ENCODE measurements at places on chromosomes 1 and 21.

- DNase-seq: no peak
These were observed 14.8 kb upstream of the DIP2A start for GRCh38 chr21:46443910-46444309.

- DNase-seq: no peak
These were observed 140.8 kb downstream of the FMN2 start for GRCh38 chr1:240232530-240232929.

DNA sequence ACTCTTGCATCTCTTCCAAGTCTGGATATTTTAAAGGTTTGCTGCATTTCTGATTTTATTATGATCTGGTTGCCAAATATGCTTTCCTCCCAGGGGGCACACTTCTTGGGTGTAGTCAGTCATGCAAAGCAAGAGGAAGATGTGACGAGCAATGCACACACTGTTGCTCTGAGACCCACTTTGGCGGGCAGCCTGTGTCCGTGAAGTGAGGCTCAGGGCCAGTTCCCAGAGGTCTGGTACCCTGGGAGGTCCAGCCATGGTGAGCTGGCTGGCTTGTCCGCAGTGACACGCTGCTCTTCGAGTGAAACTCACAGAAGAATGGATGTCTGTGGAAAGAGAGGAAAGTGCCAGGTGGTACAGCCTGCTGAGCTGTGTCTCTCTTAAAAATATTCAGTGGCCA lies 52.8 kb upstream of the EDN2 start:
- DNase-seq: no peak

DNA sequence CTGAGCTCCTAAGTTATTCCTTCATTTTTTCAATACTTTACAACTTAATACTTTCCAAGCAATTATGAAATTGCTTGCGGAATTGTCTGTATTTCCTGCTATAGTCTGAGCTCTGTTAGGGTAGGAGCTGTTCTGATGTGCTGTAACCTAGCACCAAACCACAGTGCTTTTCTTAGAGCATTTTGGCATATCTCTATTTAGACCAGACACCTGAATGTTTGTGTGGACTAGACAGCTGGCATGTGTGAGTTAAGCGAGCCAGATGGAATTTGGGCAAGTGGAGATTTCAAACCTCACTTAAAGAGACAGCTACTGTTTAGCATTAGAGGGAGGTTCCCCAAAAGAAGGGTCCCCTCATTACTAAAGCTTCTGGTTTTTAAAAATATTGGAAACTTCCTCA lies 106.1 kb downstream of the RWDD3 start:
- no peak for DNase-seq

GRCh38 chr1:75733661-75734060 lies 9.2 kb downstream of the ACADM start:
- DNase-seq: no peak

- DNase-seq: no peak
These were observed 182.6 kb downstream of the MRPL39 start for GRCh38 chr21:25424634-25425033.

DNA sequence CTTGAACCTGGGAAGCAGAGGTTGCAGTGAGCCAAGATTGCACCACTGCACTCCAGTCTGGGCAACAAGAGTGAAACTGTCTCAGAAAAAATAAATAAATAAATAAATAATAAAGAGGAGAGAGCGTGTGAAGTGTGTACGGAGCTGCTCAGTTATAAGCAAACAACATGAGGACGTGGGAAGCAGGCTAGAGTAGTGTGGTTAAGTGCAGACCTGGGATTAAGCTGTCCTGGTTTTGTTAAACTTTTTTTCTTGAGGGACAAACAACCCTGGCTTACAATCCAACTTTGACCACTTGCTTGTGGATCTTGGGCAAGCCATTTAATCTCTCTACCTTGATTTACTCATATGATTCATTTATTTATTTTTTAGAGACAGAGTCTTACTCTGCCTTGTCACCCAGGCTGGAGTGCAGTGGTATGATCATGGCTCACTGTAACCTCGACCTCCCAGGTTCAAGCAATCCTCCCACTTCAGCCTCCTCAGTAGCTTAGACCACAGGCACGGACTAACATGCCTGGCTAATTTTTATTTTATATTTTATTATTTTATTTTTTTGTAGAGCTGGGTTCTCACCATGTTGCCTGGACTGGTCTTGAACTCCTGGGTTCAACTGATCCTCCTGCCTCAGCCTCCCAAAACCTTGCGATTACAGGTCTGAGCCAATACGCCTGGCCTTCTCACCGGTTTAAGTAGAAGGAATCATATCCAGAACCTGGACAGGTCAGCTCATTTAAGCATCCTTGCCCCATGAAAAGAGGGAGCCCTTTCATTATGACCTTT lies 52.7 kb downstream of the RPS6KA1 start:
- DNase-seq: no peak

DNA sequence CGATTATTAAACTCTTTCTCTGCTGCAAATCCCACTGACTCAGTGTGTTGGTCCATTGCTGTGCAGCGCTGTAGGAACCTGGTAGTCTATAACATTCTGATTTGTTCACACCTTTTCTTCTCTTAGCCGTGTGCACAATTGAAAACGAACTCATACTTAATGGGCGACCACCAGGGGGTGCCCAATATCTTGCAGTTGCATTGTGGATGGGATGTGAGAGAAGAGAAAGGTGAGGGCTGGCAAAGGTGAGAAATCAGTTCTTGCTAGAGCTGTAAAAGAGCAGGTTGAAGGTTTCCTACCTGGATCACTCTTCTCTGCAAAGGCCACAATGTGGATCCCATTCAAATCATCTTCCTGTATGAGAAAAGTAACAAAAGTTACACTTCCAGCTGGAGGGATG lies 51.0 kb downstream of the CASQ2 start:
- no peak for DNase-seq
